MCF 10A (cell line): ENCODE measurements at places on chromosomes 4 and X. TPM values are rescaled to one million over a fixed set of nuclear protein-coding genes. Genes with fewer than 3 reads are reported as not detected.

DNA sequence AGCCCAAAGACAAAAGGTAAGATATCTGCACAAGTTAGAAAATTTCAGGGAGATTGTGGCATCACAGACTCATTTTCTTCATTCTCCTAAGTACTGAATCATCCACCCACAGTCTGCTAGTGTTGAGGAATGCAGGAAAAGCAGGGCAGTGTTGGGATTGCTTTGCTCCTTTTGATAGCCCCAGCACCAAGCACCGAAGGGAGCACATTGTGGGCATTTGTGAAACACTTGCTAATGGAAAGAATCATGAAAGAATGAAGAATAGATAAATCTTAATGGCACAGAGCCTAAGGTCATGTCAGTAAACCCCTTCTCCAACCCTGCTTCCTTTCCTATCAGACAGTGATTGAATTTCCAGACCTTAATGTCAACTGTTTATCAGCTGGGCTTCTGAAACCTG, 103.1 kb upstream of the GPRIN3 start:
- DNase-seq = peak; percentile 9

DNA sequence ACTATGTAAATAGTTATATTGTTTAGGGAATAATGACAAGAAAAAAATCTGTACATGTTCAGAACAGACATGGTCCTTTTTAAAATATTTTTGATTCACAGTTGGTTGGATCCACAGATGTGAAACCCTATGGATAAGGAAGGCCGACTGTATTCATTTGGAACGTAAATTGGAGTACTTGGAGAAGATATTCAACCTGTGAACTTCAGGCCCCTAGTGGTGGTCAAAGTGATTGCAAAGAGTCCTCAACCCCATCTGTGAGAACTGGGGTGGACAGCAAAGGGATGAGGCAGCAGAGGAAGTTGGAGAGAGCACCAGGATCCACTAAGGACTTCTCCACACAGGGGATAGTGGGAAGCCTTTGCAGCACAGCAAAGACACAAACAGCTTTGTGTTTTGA, 6.2 kb upstream of the CXCL13 start:
- DNase-seq = peak; percentile 72

The NAT8L gene
- total RNA-seq = 0.79 and 0.93 TPM in 2 replicates

- peak; percentile 22 for DNase-seq
These were observed 42.0 kb downstream of the CBLL2 start for GRCh38 chrX:22314692-22315091.

The ART3 gene
- total RNA-seq = 0.83 TPM in 1 of 2 replicates, not detected in the other

The SPOCK3 gene
- not detected in 2 replicates for total RNA-seq

GRCh38 chr4:174826660-174827059, 2.4 kb downstream of the GLRA3 start:
- DNase-seq = no peak

The CT45A2 gene
- total RNA-seq = not detected in 2 replicates

- no peak for DNase-seq
These were observed 171.4 kb downstream of the FRMPD4 start for GRCh38 chrX:12309744-12310076.
